ENCODE measurements at places on chromosomes 1 and 21.

DNA sequence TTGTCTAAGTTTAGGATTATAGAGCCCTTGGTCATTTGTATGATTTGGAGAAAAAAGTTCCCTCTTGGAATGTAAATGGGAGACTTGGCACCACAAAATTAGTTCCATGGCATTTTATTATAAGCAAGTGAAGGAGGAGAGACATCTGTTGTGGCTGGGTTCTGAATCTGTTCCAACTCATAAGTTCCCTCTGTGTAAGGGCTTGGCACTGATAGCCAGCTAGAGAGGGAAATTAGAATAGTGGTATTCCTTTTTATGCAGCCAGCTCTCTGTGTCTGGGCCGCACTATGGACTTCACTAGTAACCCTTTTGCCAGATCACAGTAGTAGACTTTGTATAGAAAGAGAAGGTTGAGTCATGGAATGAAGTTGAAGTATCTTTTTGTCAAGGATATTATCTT lies 31.1 kb downstream of the GNAI3 start:
- no peak for DNase-seq

GRCh38 chr1:155946633-155947219 lies 5.3 kb downstream of the RXFP4 start:
- DNase-seq: no peak

DNA sequence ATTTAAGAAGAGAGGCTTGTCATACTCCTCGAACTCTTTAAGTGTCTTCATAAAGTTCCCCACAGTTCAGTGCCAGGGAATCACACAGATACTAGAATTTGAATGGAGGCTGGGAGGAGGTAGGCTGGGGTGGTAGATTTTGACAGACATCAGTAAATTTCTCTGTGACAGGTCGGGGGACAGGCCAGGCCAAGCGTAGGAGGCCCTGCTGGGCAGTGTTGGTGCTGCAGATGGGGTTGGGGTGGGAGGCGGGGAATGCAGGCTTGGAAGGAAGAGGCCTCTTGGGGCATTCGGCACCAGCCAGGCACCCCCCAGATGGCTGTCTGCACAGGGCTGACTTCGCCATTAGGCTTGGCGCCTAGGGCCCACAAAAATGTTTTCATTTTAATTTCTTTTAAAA lies 84.0 kb downstream of the MAN1C1 start:
- no peak for DNase-seq

- peak; percentile 44 for DNase-seq
Measured at GRCh38 chr21:42524341-42525028, 10.8 kb downstream of the SLC37A1 start.

- no peak for DNase-seq
Measured at GRCh38 chr1:119631433-119632102, 16.5 kb downstream of the ZNF697 start.

DNA sequence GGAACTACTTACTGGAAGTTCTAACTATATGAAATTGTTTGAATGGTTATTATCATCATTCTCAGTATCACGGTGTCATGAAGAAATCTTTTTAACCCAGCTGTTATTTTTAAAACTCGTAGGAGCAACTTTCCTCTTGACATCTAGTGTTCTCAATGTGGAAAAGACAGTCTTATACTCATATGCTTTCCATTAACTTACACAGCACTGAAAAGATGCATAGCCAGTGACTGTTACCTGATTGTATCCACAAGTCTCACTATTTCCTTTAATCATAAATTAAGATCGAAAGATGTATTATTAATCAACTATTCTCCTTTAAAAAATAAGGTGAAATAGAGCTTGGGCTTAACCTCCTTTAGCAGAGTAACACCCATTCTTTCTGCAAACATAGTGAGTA lies 59.7 kb upstream of the TNFSF4 start:
- no peak for DNase-seq

DNA sequence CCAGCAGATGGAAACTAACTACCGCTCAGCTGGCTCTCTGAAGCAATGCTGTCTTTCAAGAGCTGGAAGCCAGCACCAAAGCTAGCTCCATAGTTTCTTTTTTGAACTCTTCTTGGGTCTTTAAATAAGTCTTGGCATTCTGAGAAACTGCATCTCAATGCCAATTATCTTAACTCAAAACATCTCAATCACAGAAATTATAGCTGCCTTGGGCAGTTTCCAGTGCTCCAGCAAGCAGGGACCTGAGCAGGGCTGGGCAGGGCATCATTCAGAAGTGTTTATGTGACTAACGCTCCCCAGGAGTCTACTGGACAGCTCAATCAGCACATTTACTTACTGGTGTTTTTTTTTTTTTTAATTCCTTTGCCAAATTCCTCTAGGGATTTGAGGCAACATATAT lies 18.3 kb upstream of the PADI4 start:
- no peak for DNase-seq

Data from stimulated activated CD8-positive, alpha-beta memory T cell treated with anti-CD3 and anti-CD28 coated beads, Interleukin-15, amount 100 ng/mL, for 48 hours (primary cell).